ENCODE measurements at places on chromosomes 4 and X. TPM values are rescaled to one million over a fixed set of nuclear protein-coding genes. Genes with fewer than 3 reads are reported as not detected.

The CABS1 gene
- not detected for polyA plus RNA-seq

The NDNF gene
- 0.57 TPM for polyA plus RNA-seq

The USO1 gene
- 113 TPM for polyA plus RNA-seq

The PNMA3 gene
- polyA plus RNA-seq = 3.4 TPM

The MAGEA4 gene
- 1.0 TPM for polyA plus RNA-seq

The TLL1 gene
- 0.56 TPM for polyA plus RNA-seq

The TMEM271 gene
- 0.11 TPM for polyA plus RNA-seq

The TBC1D14 gene
- 18.2 TPM for polyA plus RNA-seq

The GPM6B gene
- polyA plus RNA-seq = 82.6 TPM

The CLDN34 gene
- not detected for polyA plus RNA-seq

The MAGEA8 gene
- polyA plus RNA-seq = not detected

The KIT gene
- polyA plus RNA-seq = 8.7 TPM

The SPANXN4 gene
- polyA plus RNA-seq = not detected

The UGT2B7 gene
- polyA plus RNA-seq = not detected

The PLP1 gene
- polyA plus RNA-seq = 36.9 TPM

The GAGE12J gene
- not detected for polyA plus RNA-seq
